Upper lobe of left lung (tissue), 6 donors: ENCODE measurements at places on chromosomes 1 and 21.

- no peak for DNase-seq
Measured at GRCh38 chr21:35611708-35612132, 448.6 kb downstream of the SETD4 start.

- DNase-seq: no peak
Measured at GRCh38 chr21:41241341-41241740, 73.4 kb downstream of the BACE2 start.

- peak; percentile 30 for DNase-seq
Measured at GRCh38 chr1:23122023-23122748, 46.5 kb downstream of the LUZP1 start.

- DNase-seq: no peak
Measured at GRCh38 chr21:15164678-15165303, 100.0 kb upstream of the NRIP1 start.

DNA sequence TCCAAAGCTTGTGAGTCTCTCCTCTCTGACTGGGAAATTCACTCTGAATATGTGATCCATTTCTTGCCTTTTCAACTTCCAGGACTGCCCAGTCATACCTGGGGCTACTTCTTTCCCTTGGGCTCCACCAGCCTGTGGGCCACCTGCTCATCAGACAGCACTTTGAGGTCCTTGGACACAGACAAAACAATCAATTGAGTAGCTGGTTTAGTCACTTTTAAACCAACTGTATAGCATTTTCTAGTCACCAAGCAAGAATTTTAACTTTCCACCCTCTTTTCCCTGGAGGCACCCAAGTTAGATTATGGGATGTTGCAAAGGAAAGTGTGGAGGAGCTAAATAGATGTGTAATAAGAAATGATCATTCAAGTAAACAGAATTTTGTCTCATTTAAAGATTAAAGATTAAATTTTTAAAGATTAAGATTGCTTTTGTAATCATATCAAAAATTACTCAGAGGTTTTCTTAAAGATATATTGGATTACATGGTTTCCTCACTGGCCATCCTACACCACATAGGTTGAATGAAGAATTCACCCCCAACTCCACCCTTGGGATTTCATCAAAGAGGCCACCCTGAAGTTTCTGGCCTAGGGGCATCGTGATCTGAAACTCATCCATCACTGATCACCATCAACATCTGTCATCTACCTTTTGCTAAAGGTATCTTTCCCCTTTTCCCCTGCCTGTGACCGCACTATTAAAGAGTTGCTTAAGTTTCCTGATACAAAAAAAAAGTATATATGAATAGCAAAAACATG is 219.2 kb upstream of the NR5A2 start:
- no peak for DNase-seq

DNA sequence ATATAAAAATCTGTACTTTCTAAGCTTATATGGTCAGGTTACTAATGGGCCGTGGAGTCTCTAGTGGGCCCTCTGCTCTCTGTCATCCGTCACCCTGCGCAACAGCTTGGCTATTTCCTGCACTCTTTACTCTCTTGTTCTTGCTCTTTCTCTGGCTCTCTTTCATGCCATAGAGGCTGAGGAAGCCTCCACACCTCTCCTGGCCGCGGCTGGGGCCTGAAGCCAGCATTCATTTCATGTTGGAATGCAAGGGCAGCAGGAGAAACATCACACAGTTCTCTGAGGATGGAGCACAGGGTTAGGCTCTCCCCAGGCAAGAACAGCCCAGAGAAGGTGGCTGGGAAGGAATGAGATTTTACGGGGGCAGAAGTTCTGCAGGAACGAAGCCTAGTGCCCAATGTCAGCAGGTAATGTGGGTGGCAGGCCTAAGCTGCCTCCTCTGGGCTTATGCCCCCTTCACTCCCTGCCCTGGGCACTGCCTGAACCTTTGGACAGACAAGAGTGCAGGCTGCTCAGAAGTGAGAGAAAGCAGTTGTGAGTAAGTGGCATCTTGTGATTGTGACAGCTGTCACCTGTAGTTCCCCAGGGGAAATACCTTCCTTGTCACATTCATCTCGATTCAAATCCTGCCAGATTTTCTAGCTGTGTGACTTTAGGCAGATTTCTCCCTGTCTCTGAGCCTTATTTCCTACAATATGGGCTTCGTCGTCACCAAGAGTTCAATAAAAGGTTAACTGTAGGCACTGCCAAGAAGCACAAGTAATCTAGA is 3.6 kb upstream of the FHAD1 start:
- no peak for DNase-seq

DNA sequence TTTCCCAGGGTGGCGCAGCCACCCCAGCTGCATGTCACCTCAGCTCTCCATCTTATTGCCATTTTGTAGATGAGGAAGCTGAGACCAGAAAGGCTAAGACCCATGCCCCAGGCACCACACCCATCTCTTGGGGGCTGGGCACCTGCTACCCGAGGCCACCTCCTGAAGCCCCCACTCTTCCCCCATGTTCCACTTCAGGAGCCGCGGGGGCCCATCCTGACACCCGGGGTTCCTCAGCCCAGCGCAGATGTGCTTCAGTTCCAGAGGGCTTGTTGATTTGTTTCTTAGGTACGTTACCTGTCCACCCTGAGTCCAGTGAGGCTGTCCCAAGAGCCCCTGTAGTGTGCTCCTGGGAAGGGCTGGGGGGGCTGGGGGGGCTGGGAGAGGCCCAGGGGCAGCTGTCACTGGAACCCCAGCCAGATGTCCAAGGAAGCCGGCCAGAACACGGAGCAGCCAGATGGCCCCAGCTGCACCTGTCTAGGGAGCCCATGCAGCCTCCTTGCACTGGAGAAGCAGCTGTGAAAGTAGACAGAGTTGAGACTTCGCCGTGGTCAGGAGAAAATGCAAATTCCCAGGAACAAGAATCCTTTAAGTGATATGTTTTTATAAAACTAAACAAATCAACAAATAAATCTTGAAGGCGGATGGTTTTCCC is 17.1 kb upstream of the CCDC27 start:
- no peak for DNase-seq

GRCh38 chr1:100528871-100529270 is 9.1 kb upstream of the GPR88 start:
- DNase-seq: no peak

- no peak for DNase-seq
Measured at GRCh38 chr1:247287460-247287859, 31.6 kb downstream of the VN1R5 start.

DNA sequence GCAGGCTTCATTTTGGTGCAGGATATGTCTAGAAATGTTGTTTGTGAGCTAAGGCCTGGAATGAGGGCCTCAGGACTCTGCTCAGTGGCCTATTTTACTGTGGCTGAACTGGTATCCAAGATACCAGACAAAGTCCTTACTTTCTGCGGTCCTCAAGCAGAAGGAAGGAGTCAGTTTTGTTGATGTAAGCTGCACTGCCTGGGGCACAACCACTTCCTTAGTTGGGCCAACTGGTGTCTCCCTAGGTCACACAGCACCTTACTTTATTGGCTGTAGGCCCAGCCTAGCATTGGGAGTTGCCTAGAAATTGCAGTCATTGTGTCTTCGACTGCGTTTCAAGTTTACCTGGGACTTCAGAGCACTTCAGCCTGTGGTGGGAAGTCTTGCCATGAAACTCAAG is 1322.7 kb downstream of the AMY1C start:
- no peak for DNase-seq

GRCh38 chr1:36387141-36387949 is 1.6 kb upstream of the STK40 start:
- no peak for DNase-seq

DNA sequence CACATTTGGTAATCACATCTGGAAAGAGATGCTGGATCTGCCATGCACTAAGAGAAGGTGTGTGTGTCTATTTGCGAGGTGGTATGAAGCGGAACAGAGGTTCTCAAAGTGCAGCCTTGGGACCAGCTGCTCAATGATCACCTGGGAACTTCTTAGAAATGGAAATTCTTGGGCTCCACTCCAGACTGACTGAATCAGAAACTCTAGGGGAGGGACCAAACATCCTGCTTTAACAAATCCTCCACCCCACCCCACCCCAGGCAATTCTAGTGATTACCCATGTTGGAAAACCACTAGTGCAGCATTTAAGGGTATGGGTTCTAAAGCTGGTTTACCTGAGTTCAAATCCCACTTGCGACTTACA is 143.9 kb upstream of the JUN start:
- no peak for DNase-seq

DNA sequence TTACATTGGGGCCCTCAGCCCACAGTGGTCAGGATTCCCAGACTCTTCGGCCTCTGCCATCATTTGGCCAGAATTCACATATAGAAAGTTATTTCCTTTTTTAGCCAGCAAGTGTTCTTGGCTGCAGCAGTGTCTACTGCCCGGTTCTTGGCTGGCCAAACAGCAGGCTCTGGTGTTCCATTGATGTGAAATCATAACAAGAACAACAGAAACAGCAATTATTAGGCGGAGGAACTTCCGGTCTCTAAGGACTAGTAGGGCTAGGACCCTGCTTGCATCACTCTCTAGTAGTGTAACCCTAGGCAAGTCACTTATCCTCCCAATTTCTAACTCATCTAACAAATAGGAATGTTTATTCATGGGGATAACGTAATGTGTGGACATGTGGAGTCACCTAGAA is 8.7 kb upstream of the GJA5 start:
- no peak for DNase-seq

DNA sequence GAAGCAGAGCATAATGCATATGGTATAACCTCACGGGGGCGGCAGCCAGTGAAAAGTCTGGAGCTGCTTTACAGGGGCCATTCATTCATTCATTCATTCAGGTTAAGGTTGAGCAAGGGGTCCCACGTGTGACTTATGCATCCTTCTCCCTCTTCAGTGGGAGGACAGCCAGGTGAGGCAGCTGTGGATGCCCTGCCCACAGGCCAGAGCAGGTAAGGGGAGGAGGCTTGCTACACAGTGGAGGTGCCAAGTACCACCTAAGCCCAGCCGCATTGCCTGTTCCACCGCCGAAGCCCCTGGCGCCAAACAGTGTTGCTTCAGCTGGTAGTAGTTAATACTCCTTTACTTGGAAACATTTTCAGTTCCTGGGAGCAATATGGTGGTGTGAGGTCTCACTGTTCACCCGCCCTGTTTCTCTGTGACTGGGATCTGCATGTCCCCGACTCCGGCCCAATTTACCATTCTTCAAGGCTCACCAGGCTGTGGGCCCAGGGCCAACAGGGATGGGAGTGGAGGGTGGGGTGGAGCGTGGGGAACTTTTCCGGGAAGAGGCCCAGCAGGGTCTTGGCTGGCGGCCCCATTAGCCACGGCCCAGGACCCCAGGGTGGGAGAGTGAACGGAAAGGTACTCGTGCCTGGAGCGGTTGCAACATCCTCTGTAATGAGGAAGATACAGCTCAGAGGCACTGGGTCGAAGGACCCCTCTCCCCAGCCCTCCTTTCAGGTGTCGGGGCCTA is 722 bp upstream of the PODN start:
- DNase-seq: no peak

- DNase-seq: no peak
Measured at GRCh38 chr1:209783386-209783785, 973 bp downstream of the C1orf74 start.

DNA sequence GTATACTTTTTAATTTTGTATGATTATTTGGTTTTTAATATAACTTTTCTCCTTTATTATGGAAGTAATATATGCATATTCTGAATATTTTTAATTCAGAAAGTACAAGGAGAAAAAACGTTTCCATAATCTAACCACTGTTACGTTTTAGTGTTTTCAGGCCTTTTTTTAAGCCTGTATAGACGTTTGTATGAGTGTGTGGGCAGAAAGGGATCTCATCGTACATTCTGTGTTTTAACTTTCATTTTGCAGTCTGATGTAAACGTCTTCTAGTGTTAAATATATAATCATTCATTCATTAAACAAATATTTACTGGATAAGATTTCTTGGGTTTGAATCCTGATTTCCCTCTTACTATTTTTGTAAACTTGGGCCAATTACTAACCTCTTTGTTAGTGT is 38.0 kb upstream of the PLEKHO1 start:
- no peak for DNase-seq
